ENCODE measurements at places on chromosomes 2 and 18.

GRCh38 chr2:54791831-54792230, 68.4 kb downstream of the EML6 start:
- no peak for DNase-seq

- DNase-seq, result no peak
These were observed 87.6 kb downstream of the TTC27 start for GRCh38 chr2:32715391-32715841.

- DNase-seq, result no peak
These were observed 73.0 kb downstream of the CTNNA2 start for GRCh38 chr2:79585701-79586433.

GRCh38 chr2:204051984-204052556, 115.5 kb downstream of the ICOS start:
- no peak for DNase-seq

DNA sequence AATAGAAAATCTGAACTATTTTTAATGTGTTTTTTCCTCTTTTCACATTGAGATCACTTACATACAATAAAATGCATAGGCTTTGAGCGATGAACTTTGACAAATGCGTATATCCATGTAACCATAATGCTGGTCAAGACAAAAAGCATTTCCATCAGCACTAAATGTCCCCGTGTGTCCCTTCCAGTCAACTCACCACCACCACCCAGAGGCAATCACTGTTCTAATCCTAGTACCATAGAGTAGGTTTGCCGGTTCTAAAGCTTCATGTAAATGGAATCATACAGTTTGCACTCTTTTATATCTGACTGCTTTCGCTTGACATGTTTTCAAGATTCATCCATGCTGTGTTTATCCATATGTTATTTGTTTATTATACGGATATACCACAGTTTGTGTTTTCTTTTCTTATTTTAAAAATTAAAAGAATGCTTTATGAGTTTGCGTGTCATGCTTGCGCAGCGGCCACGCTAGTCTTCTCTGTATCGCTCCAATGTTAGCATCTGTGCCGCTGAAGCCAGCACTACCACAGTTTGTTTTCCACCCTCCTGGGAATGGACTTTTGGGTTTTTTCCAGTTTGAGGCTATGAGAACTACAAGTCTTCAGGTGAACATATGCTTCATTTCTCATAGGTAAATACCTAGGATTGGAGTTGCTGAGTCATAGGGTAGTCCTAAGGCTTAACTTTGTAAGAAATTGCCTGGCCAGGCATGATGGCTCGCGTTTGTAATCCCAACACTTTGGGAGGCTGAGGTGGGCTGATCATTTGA, 197.5 kb upstream of the CHAC2 start:
- no peak for DNase-seq

- no peak for DNase-seq
These were observed 339.2 kb downstream of the ARHGAP15 start for GRCh38 chr2:143468341-143468888.

DNA sequence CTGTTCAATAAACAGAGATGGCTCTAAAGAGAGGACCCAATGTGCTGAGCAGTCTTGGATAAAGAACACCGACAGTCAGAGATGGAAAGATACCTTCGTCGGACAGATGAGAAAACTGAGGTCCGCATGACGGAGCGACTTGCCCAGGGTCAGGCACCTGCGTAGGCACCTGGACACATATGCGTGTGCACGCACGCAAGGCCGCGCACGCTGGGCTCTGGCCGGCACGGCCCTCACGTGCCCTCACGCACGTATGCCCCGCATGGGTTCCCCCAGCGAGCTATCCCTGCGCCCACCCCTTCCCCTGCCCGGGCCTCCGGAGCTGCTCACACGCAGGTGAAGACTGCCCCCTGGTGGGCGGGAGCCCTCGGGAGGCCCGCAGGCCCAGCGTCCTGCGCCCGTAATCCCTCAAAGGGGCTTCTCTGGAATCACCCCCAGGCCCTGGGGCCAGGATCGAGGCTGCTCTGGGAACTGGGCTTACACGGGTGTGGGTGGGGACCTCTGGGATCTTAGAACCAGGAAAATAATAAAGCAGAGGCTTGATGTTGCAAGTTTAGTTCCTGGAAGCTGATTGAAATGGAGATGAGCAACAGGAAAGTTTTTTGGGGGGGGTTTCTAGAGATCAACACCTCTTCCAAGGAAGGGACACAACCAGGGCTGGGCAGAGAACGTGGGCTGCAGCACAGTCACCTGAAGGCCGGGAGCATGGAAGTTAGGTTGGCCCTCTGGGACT, 246.3 kb downstream of the TNS1 start:
- peak; percentile 64 for DNase-seq

GRCh38 chr2:164052006-164052405, 316.2 kb upstream of the FIGN start:
- no peak for DNase-seq

DNA sequence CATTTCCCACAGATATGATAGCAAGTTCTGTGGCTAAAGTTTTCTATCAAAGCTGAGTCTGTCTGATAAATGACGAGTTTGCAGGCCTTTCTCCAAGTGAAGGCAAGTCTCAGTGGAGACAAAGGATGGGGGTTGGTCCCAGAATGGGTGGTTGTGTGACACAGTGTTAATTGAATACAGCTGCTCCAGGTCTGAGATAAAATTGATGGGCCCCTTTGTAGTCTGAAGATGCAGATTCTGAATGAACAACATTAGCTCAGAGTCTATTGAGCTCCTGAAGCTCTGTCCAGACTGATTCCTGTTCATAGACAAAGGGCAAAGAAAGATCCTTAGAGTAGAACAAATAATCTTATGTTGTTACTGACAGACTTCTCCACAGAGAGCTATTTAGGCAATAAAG, 296.9 kb upstream of the CYRIA start:
- DNase-seq, result no peak

GRCh38 chr2:151808258-151809072, 19.8 kb downstream of the ARL5A start:
- DNase-seq, result no peak

DNA sequence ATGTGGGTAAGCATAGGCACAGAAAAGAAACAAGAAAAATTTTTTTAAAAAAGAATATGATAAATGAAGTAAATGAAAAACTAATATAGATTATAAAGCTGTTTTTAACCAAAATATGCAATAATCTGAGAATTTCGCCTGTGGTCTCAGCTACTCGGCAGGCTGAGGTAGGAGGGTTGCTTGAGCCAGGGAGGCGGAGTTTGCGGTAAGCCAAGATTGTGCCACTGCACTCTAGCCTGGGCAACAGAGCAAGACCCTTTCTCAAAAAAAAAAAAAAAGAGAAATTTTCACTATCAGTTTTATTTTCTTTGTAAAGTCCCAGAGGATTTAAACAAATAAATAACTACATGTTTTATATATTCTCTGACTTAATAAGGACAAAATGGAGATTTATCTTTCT, 47.3 kb downstream of the DHX57 start:
- no peak for DNase-seq

DNA sequence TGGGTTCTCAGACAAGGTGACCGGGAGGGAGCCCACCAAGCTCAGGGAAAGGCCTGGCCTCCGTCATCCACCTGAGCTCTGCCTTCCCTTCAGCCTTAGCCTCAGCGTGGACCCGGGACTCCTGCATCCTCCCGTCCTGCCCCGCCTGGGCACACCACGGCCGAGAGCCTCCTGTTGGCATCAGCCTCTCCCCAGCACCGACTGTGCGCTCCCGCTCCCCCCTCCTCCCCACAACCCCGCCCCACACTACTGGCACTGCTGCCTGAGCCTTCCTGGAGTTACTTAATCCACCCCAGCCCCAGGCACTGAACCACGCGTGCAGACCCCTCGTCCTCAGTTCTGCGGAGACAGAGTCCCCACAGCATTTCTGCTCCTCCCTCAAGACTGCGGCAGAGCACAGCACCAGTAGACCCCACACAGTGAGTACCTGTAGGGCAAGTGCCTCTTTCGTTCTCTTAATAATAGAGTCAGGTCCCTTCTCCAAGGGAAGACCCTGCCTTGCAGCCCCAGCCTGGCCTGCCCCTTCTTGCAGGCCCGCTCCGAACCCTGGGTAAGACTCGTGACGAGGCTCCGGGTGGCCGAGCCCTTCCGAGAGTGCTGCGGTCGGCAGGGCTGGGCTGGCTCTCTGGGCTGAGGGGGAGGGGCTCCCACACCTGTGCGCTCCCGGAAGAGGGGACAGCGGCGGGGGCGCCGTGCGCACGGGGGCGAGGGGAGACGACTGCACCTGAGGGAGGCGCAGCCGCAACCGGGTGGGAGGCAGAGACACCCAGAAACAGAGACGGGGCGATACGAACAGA, at the start of gene AMER3:
AMER3 (plus strand) TSS at position 285 of the 797 bp plus-strand sequence. CDS start 6,533 bp downstream, outside the sequence.
- no peak for DNase-seq

DNA sequence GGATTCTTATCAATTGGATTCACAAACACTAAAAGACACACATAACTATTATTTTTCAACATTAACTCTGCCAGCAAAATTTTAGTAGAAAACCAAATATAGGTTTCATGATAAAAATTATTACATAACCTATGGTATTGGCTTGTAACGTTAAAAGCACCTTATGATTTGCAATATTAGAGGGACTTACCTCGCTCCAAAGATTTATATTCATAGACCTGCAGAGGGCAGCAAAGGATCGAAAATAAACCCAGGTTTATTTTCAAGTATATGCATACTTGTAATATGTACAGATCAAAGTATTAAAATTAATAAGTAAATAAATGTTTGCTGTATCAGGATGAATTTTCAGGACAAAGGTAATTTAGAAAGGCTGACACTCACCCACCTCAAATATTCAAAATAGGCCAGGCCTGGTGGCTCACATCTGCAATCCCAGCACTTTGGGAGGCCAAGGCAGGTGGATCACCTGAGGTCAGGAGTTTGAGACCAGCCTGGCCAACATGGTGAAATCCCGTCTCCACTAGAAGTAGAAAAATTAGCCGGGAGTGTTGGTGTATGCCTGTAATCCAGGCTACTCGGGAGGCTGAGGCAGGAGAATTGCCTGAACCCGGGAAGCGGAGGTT, 45.3 kb downstream of the LRPPRC start:
- no peak for DNase-seq

- DNase-seq, result no peak
These were observed 121.2 kb downstream of the CCBE1 start for GRCh38 chr18:59575995-59576394.

- no peak for DNase-seq
These were observed 33.2 kb upstream of the GRHL1 start for GRCh38 chr2:9918275-9918674.

- no peak for DNase-seq
These were observed 18.9 kb downstream of the RAB10 start for GRCh38 chr2:26052740-26053139.

- no peak for DNase-seq
These were observed 71.0 kb downstream of the HS1BP3 start for GRCh38 chr2:20579866-20580265.

DNA sequence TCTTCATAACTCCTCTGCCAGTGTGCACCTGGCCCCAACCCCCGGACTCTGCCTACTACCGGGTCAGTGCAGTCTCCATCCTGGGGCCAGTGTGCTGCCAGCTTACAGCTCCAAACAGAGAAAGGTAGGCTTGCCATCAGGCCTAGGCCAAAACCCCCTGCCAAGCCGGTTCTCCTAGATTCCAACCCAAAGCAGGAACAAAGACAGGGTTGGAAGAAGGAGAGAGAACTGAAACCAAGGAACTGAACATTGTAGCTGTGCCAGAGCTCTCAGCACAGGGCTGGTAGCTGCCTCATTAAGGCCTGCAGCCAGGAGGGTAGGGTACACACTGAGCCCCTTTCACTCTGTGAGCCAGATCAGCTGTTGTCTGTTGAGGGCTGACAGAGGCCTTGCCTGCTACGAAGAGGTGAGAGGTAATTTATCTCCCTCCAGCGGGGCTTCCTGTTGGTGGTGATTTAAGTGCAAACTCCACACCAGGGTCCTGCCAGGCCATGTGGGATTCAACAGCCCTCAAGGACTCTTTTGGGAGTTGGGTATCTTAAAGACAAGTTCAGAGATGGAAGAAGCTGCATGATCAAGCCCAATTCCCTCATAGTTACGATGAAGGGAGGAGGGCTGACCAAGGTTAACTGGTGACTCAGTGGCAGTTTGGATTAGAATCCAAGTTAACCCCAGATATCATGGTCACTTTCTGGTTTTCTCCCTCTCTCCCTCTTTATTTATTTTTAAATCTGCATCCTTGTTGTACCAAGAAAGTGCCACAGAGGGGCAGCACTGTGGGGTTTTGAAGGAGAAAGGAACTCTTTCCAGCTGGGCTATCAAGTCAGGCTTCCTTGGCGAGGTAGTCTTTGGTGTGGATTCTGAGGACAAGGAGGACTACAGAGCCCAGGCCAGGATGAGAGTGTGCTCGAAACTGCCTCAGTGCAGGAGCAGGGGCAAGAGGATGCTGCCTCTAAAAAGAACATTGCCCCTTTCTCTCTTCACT, 48.1 kb downstream of the CYRIA start:
- DNase-seq, result no peak

DNA sequence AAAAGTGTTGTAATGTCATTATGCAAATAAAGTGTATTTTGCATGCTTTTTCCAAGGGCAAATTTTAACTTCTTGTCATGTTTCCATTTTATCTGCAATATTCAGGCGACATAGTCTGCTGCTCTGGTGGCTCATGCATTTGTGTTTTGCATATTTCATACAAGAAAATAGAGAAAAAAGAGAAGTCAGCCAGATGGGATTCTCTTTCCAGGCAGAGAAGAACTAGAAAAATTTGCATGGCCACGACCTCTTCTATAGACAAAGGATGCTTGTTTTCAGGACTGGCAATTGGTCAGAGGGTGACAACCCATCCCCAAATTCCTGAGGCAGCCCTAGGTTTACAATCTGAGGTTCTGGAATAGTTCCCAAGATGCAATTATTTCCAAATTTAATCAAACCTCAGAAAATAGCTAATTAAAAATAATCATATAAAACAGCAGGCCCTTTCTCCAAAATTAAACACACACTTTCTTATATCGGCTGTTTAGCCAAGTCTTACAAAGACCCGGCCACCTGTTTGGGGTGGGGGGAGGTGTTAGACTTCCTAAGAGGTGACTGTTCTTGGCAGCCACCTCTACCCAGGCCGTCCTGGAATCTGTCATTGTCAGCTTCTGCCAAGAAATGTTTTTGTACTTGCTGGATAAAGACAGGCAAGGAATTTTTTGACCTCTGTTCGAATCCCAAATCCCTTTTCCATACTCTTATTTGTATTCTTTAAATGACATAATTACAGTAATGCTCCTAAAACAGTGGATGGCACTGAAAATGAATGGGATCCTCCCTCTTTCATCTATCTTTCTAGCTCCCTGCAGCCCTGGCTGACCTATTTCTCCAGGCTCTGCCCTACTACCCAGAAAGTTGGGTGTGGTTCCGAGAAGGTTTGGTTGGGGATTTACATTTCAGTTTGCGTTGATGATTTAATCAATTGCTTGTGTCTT, 20.8 kb upstream of the SOS1 start:
- DNase-seq, result no peak
